Stimulated activated CD4-positive, alpha-beta T cell treated with anti-CD3 and anti-CD28 coated beads, Interleukin-4, amount 100 ng/mL, for 24 hours (primary cell): ENCODE measurements at places on chromosomes 1 and 21.

DNA sequence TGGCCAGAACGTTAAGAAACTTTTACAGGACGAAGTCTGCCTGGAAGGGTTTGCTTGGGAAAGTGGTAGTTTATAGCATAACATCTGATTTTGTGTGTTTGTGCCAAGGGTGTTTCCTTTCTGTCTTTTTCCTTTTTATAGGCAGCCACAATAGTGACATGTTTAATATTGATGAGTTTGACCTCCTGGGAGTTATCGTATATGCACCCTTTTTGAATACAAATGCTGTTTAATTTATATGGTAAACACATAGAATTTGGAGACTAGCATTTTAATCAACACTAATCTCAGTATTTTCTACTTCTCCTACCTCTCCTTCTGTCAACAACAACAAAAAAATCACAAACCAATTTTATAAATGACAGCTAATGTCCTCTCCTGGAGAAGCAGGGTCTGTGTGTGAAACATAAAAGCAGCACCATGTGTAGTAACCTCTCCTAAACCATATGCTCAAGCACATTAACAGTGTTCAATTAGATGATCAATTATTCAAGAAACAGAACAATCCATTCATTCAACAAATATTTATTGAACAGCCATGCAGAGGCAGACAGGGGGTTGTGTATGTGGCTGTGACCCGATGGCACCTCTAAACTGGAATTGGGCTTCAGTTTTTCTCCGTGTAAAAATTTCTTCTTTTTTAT, 604 bp upstream of the FMN2 start:
- DNase-seq: no peak

GRCh38 chr1:210647406-210648333, 319.0 kb downstream of the HHAT start:
- DNase-seq: no peak

DNA sequence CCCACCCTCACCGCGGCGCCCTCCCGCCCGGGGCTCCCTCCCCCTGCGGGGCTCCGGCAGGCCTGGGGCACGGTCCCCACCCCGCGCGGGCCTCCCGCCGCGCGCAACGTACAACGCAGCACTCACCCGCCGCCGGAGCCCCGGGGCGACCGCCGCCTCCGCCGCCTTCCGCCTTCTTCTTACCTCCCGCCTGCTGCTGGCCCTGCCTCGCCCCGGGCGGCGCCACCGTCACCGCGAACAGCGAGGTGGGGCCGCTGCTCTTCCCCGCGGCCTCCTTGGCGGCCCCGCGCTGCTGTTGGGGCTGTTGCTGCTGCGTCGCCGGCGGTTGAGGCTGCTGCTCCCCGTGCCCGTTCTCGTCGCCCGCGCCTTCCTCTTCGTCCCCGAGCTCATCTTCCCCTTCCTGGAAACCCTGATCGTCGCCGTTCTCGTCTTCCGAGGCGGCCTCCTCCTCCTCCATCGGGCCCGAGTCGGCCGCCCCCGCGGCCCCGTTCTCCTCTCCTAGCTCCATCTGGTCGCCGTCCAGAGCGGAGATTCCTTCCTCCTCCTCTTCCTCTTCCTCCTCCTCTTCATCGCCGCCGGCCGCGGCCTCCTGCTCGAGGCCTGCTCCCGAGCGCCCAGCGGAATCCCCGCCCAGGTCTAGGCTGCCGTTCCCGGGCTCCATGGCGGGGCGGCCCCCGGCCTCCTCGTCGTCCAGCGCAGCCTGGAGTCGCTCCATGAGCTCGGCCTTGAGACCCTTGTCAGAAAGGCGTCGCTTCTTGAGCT, 671 bp downstream of the HNRNPU start:
- peak; percentile 41 for DNase-seq

- DNase-seq: peak; percentile 90
Observed at GRCh38 chr1:206784471-206784903, 12.2 kb upstream of the IL10 start.

- DNase-seq: no peak
Observed at GRCh38 chr1:29798699-29799566, 562.6 kb downstream of the PTPRU start.

DNA sequence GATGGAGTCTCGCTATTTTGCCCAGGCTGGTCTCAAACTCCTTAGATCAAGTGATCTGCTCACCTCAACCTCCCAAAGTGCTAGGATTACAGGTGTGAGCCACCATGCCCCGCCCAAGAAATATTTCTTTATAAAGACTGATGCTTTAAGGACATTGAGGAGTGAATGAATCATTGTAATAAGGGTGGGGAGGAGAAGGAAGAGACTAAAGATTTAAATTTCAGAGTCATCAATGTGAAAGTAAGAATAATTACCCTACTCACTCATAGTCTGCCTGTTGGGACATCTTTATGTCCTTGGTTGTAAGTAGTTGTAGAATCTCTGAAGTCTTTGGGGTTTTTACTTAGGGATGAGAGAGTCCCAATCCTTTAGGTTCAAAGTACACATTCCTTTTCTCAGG, 7.3 kb downstream of the KDM1A start:
- DNase-seq: no peak

- DNase-seq: no peak
Observed at GRCh38 chr1:154712166-154712810, 104.3 kb upstream of the ADAR start.

DNA sequence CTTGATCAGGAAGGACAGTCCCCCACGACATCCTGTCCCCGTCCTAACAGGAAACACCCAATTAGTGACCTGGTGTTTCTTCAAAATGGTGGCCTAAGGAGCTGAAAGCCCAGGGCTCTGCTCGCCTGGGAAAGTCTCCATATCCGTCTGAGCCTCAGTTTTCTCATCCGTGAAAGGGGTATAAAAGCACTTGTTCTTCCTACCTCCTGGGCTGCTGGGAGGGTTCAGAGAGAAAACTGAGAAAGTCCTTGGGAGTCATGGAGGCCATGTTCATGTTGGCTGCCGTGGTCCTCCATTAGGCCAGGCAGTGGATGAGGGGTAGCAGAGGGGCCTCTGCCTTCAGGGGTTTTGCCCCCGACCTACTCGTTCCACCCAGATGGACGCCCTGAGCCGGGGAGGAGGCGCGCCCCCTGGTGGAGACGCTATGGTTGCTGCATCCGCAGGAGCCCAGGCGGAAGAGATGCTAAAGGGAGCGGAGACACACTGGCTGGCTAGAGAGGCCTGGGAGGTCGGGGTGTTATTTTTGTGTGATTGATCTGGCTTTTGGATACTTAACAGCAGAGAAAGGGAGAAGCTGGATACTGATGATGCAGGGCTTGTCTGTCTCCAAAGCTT, 113.5 kb downstream of the PRDM2 start:
- peak; percentile 60 for DNase-seq

- DNase-seq: no peak
Observed at GRCh38 chr1:114092186-114093062, 61.2 kb downstream of the SYT6 start.

DNA sequence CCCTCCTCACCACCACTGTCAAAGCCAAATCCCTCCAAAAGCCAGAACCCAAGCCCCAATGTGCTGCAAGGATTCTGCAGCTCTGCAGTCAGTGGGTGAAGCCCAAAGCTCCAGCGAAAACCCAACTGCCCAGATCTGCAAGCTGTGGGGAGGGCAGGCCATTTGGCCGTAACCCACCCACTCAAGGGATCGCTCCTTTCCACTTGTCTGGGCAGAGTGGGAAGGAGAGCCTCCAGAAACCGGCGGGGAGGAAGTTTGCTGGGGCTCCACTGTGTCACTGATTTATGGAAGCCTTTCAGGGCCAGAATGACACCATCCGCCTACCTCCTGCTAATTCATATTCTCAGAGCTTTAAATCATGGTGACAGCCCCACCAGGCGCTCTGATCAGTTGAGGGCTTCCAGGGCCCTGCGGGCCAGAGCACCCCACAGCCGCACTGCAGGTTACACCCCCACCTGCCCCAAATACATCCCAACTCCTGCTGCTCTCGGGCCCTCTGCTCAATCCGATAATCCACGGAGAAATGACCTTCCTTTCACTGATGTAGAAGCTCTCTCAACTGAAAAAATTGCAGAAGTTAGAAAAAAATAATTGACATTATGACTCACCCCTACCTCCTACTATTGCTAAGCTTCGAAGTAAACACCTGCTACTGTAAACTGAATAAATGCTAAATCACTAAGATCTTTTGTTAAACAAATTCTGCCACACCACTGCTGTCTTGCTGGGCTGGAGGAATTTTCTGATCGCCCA, 40.6 kb upstream of the RAB4A start:
- DNase-seq: no peak

GRCh38 chr1:230831771-230832170, 36.5 kb downstream of the C1orf198 start:
- DNase-seq: no peak

DNA sequence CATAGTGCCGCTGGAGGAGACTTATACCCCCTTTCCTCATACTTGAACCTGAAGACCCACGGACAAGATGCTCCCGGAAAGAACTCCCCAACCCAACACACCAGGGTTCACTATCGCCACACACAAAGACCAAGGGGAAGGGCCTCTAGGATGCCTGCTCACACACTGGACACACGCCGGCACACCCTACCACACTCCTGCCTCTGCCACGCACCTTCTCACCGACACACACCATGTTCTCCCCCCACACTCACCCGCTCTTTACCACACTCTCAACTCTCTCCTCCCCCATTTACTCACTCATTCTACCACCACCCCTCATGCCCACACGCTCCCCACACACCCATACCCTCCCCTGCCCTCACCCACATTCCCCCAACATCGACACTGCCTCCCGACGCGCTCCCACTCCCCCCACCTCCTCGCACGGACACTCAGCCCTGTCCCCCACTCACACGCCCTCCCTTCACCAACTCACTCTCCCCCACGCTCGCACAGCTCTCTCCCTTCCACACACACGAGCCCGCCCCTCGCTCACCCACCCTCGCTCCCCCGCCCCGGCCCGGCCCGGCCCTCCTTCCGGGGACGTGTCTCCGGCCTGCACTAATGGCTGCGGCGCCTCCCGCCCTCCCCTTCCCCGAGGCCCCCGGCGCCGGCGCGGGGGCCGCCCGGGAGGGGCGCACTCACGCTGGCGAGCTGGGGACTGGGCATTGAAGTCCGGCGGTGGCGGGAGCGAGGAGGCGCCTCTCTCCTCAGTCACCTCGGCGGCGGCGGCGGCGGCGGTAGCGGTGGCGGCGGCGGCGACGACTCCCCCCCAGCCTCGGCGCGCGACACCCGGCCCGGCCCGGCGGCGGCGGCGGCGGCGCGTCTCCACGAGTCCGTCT, 626 bp downstream of the PTP4A2 start:
- DNase-seq: peak; percentile 77

DNA sequence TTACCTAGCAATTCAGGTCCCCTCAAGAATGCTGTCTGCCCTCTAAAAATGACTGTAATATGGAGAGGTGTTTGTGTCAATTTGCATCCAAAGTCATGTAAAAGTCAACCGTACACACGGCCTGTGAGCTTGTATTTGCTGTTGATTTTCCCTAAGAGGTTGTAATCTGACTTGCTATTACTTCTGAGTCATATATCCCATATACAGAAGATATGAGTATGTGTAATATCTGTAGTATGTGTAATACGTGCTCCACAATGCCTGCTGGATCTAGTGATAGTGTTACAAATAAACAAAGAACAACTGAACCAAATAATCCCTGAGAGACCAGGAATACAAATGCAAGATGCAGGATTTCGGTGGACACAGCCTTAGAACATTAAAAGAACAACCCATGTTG, 1.4 kb upstream of the KCNJ6 start:
- no peak for DNase-seq

DNA sequence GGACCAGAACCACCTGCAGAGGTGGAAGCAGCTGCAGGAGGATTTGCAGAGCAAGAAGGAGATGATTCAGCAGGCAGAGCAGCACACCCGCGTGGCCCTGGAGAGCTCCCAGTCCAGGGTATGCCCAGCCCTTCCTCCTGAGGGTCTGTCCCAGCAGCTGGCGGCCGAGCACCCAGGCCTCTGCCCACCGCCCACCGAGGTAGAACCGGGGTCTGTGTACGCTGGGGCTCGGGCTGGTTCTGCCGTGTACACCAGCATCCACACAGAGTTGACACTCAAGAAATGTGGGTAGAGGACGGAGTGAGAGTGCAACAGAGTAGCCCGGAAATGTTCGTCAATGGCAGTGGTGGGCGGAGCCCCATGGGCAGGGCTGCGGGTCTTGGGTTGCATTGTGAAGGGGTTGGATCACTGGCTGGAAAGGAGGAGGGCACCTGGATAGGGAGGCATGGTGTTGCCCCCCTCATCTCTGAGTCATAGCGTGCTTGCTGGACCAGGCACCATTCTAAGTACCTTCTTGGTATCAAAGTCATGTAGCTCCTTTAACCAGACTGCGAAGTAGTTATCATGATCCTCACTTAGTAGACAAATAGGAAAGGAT, 5.1 kb upstream of the SMIM1 start:
- DNase-seq: no peak

GRCh38 chr1:163168053-163168452, 34.7 kb downstream of the RGS5 start:
- no peak for DNase-seq

- DNase-seq: no peak
Observed at GRCh38 chr1:206514813-206515387, 7.6 kb downstream of the RASSF5 start.

DNA sequence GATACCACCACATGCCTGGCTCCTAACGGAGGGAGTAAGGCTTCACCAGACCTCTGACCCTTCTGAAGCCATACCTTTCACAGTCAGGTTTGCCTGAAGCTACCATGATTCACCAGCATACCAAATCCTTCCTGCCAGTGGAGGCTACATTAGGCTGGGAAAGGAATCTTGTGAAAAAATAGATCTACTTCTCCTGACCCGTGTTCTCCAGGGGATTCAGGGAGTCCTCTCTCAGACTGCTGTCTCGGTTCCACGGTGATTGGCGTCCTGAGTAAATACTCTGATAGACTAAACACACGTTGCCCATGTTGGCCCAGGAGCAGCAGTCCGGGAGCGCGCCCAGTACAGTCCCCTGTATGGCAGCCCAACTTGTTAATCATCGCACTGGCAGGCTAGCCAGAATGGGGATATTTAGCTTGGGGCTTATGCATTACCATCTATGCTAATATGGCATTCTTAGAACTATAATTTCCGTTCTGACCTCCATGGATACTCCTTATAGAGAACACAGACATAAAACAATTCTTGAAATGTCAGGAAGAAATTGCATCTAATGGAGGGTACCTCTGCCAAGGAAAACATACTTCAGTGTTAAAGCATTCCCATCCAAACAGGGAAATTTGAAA, 173.2 kb downstream of the ROR1 start:
- DNase-seq: no peak

DNA sequence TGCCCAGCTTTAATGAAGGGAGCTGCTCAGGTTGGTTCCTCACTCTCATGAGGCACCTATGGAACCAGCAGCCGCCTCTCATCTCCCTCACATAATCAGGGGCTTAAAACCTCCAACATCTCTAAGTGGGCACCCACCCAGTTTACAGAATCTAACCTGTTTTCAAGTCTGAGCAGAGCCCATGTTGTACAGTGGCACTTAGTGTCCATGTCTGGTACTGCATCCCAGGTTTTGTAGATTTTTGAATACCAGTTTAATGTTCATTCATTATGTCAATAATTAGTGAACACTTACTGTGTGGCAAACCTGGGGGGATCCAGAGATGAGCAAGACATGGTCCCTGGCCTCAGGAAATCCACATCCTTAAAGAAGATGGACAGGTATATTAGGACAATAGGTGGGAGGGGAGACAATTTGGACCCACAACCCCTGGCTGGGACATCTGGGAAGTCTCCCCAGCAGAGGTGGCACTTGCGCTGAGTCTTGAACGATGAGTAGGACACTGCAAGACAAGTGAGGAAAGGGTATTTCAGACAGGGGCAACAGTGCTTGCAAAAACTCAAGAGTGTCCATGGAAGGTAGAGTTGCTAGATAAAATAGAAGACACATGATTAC, 83.3 kb downstream of the LACTBL1 start:
- no peak for DNase-seq

GRCh38 chr1:210677533-210677932, 348.8 kb downstream of the HHAT start:
- DNase-seq: no peak
